ENCODE measurements at places on chromosomes 5 and 9. TPM values are rescaled to one million over a fixed set of nuclear protein-coding genes. Genes with fewer than 3 reads are reported as not detected.

- DNase-seq, result no peak
These were observed 70.2 kb upstream of the TLE4 start for GRCh38 chr9:79501546-79501945.

CSF2 gene
- polyA plus RNA-seq, result not detected

DNA sequence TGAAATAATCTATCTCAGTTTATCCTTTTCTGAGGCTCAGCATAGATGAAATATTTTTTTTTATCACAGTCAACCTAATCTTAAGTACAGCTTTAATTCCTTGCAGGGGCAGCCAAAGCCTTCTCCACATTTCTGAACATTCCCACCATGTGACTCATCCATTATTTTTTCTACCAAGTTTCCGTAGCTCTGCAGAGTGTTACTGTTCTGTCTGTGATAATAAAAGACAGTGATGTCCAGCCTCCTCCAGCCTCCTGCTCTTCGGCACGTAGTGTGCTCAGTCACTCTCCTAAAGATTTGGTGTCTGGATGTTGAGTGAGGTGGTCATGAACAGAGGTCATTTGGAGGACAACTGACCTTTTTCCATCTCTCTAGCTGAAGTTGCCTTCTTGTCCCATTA lies 338.1 kb upstream of the ADAMTS16 start:
- DNase-seq, result no peak

GRCh38 chr5:83488821-83489220 lies 17.3 kb downstream of the VCAN start:
- DNase-seq, result no peak

- no peak for DNase-seq
These were observed 1.1 kb downstream of the ICE1 start for GRCh38 chr5:5423586-5423985.

SLC38A9 gene
- polyA plus RNA-seq, result 4.3 TPM

NME5 gene
- 0.32 TPM for polyA plus RNA-seq

- DNase-seq, result no peak
These were observed 107.8 kb upstream of the FAM120A start for GRCh38 chr9:93343663-93344062.

- DNase-seq, result no peak
These were observed 32.7 kb upstream of the ISOC1 start for GRCh38 chr5:129061849-129062248.

SLC44A1 gene
- polyA plus RNA-seq, result 6.3 TPM

HSD17B4 gene
- 66.8 TPM for polyA plus RNA-seq

DNA sequence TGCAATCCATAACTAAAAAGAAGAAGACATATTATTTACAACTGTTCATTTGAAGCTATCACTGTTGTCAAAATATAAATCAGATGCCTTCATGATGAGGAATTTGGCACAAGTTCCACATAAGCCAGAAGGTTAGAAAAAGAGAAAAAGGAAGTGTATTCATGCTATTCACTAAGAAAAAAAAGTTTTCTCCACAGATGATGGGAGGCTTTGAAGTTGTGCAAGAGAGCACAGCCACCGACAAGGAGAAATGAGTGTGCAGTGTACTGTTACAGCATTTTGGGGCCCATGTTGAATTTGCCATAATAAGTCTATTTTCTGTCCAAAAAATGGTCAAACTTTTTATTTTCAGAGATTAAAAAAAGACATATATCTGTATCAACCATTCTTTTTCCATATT lies 32.9 kb upstream of the IFNK start:
- DNase-seq, result no peak

GRCh38 chr9:134570151-134570621 lies 71.4 kb upstream of the COL5A1 start:
- DNase-seq, result no peak

- DNase-seq, result no peak
These were observed 112.3 kb downstream of the PCSK1 start for GRCh38 chr5:96320797-96321196.

Data from psoas muscle (tissue), 8 donors.